ENCODE measurements at places on chromosomes 13 and 19.

DNA sequence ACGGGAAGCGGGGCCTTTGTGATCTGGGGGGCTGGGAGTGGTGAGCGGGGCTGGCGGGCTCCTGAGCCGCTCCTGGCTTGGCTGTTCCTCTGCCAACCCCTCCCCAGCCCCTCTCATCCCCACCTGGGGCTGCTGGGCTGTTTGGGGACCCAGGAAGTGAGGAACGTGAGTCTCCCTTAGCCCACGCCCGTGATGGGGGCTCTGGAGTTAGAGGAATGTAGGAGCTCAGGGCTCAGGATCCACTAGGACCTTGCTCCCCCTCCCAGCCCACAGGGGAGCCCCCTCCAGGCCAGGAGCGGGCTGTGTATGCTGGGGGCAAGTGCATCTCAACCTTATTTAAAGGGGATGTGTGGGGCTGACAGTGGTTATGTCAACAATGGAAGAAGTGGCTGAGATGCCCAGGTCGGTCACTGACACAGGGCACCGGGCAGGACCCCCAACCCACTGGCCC, 134.1 kb downstream of the URI1 start:
- no peak for DNase-seq

- DNase-seq = peak; percentile 82
Observed at GRCh38 chr13:46551410-46552302, 1.3 kb upstream of the LRCH1 start.

DNA sequence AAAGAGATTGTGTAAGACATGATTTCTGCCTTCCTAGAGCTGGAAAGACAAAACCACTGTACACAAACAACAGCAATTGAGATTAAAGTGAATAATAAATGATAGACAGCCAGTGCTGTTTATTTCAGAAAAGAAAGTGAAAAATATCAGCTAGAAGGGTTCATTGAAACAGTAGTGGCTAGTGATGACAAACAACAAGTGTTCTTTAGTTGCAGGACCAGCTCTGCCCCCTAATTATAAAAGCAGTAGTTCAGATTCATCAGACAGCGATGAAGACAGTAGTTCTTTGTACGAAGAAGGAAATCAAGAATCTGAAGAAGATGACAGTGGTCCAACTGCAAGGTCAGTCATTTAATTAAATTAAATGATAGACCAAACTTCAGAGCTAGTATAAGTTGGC, 14.8 kb downstream of the GPALPP1 start:
- no peak for DNase-seq

DNA sequence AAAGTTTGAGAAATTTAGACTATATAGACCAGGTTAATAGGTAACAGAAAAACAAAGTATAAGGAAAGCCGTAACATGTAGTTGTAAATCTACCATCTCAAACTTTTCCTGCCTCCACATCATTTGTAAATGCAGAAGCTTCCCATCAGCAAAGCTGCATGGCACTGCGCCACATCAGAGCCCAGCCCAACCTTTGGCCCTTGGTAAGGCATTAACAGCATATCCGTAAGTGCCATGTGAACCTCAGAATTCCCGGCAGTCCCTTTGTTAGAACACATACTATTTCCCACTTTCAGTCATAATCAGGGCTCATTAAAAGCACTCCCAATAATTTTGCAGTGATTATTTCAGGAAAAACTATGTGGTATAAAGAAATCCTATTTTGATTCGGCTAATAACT, 51.6 kb downstream of the MPHOSPH8 start:
- no peak for DNase-seq

GRCh38 chr19:55171440-55171839, 5.0 kb upstream of the DNAAF3 start:
- no peak for DNase-seq

- no peak for DNase-seq
Observed at GRCh38 chr19:24063295-24063694, 23.7 kb upstream of the ZNF254 start.

DNA sequence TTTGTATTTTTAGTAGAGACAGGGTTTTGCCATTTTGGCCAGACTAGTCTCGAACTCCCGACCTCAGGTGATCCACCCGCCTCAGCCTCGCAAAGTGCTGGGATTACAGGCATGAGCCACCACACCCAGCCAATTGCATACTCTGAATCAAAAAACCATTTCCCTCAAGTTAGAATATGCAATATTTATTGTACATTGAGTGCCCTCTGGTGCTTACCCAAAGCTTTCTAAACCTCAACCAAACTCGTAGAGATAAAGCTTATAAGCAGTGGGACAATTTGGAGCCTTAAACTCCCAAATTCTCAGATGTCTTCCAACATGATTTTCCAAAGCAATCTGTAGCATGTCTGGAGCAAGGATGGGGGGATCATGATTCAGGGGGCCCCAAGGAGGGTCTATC, 22.4 kb downstream of the RFXAP start:
- DNase-seq = no peak

All from cardiac fibroblast (primary cell).